ENCODE measurements at places on chromosomes 2 and 18.
A peak's percentile ranks its signal among the peaks of the same experiment; 100 is the strongest.

GRCh38 chr2:238079874-238080327 is 19.1 kb downstream of the SCLY start:
- no peak for DNase-seq

- no peak for DNase-seq
Observed at GRCh38 chr2:174012347-174013314, 47.5 kb upstream of the SP3 start.

DNA sequence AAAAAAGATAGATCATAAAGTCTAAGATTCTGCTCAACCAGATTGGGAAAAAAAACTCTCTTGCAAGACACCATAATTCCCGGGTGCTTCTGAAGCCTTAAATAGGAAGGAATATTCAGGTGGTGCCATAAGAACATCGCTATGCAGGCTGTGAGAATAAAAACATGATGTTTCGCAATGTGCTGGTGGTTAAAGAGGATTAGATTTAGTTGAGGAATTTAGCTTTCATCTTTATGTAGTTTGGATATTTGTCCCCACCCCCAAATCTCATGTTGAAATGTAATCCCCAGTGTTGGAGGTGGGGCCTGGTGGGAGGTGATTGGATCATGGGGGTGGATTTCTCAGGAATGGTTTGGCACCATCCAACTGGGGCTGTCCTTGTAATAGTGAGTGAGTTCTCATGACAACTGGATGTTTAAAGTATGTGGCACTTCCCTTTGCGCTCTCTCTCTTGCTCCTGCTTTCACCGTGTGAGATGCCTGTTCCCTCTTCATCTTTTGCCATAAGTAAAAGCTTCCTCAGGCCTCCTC is 132.2 kb downstream of the AKAIN1 start:
- DNase-seq, result peak; percentile 65

GRCh38 chr2:239013678-239013976 is 165.7 kb downstream of the TWIST2 start:
- no peak for DNase-seq

DNA sequence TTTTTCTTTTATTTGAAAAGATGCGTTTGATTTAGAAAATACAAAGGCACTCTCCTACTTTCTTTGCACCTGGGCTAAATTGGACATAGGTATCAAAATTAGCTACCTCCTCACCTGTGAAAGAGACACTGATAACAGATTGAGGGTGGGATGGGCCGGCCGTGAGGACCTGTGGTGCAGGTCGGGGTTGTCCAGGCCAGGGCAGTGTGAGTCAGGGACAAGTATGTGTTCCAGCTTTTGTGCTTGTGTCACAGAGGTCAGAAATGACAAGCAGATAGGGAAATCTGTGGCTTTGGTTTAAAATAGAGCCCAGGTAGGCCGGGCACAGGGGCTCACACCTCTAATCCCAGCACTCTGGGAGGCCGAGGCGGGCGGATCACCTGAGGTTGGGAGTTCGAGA is 22.6 kb downstream of the MYL12B start:
- DNase-seq, result no peak

GRCh38 chr2:144510294-144510991 is 9.5 kb downstream of the ZEB2 start:
- peak; percentile 40 for DNase-seq

GRCh38 chr2:160650196-160651118 is 156.8 kb upstream of the RBMS1 start:
- DNase-seq, result no peak

DNA sequence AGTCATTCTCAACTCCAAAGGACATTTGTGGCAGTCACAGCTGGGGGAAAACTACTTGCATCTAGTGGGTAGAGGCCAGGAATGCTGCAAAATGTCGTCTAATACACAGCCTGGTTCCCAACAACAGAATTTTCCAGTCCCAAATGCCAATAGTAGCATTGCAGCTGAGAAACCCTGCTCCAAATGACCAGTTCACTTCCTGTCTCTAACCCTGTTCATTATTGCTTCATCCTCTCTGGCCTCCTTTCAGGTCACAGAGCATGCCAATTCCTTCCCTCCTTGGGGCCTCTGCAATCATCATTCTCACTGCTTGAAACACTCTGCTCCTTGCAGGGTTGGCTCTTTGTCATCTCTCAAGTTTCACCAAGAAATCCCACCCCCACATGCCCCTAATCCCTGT is 139.1 kb downstream of the IRS1 start:
- DNase-seq, result no peak

GRCh38 chr18:24923138-24923537 is 428.8 kb downstream of the ZNF521 start:
- DNase-seq, result no peak

- peak; percentile 95 for DNase-seq
Observed at GRCh38 chr18:59101830-59102414, 37.8 kb upstream of the SEC11C start.

DNA sequence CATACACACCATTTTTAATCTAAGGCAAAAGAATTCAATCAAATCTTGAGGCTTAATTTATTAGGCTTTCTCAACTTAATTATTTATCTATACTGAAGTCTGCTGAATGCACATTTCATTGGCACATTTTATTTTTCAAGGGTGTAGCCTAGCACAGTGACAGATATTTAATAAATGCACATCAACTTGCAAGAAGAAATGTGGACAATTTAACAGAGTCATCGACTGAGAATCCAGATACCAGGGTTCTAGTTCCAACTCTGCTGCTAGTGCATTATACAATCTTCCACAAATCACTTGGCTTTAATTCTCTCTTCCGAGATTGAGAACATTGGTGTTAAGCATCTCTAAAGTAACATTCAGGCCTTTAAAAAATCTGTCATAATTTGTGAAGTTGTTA is 88.5 kb upstream of the RBBP8 start:
- no peak for DNase-seq

DNA sequence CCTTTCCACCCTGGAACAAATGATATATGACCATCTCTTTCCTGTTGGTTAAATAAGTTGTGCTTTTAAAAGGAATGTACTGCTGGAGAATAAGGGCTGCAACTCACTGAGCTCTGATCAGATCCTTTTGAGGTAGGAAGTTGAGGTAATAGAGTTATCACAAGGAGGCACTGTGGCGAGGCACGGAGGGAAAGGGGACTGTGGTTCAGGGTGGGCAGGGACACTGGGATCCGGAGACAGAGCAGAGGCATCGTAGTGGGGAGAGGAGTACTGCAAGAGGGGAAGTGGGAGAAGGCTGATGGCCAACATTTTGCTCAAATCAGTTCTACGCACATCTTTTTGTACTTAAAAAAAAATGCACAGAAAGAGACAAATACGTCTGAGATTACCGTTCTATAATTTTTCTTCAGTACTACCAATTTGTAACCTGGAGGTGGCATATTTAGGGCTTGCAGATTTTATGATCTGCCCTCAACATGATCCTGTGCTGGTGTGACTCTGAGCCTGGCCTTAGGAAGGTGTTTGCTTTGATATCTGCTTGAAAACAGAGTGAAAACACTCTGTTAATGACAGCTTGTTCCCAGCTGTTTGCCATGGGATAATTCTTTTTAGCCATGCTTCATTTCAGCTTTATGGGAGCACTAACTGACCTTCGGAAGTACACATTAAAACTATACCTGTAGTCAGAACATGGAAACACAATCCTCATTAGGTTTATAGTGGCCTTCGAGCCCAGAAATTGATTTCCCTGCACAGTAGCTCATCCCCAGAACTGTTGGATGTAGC is 168.1 kb downstream of the KCNE4 start:
- no peak for DNase-seq

DNA sequence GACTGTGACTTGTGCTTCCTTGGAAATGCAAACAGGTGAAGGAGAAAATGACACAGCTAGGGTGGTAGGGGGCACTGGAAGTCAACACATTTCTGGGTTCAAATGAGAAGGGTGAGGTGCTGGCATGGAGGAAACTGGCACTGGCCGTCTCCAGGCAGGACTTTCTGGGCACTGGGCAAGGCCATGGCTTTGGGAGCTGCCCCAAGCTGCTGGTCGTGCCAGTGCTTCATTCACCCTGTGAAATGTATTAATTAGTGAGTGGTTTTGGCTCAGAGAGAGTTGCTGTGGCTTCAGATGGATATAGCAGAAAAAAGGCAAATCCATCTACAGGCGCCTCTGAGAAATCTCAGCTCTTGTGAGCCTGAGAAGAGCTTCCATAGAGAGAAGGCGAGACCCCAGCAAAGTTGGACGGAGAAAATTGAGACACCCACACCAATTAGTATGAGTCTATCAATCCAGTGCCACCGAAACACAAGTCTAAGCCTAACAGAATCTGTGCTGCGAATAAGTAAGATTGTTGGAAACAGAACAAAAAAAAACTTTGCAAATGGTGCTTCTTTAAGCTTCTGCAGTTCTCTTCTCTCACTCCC is 202.1 kb upstream of the TNP1 start:
- DNase-seq, result no peak

- no peak for DNase-seq
Observed at GRCh38 chr2:18518116-18519111, 42.0 kb downstream of the RDH14 start.

- DNase-seq, result no peak
Observed at GRCh38 chr2:172248785-172249187, 146.1 kb upstream of the DLX2 start.

GRCh38 chr2:135641156-135642068 is 100.2 kb upstream of the UBXN4 start:
- DNase-seq, result no peak

GRCh38 chr2:149155196-149155969 is 116.9 kb downstream of the LYPD6B start:
- DNase-seq, result no peak

- no peak for DNase-seq
Observed at GRCh38 chr2:239600001-239600593, 199.3 kb upstream of the HDAC4 start.

GRCh38 chr18:62339106-62339988 is 14.2 kb downstream of the TNFRSF11A start:
- no peak for DNase-seq

GRCh38 chr2:233221378-233222063 is 30.0 kb upstream of the ATG16L1 start:
- DNase-seq, result no peak

DNA sequence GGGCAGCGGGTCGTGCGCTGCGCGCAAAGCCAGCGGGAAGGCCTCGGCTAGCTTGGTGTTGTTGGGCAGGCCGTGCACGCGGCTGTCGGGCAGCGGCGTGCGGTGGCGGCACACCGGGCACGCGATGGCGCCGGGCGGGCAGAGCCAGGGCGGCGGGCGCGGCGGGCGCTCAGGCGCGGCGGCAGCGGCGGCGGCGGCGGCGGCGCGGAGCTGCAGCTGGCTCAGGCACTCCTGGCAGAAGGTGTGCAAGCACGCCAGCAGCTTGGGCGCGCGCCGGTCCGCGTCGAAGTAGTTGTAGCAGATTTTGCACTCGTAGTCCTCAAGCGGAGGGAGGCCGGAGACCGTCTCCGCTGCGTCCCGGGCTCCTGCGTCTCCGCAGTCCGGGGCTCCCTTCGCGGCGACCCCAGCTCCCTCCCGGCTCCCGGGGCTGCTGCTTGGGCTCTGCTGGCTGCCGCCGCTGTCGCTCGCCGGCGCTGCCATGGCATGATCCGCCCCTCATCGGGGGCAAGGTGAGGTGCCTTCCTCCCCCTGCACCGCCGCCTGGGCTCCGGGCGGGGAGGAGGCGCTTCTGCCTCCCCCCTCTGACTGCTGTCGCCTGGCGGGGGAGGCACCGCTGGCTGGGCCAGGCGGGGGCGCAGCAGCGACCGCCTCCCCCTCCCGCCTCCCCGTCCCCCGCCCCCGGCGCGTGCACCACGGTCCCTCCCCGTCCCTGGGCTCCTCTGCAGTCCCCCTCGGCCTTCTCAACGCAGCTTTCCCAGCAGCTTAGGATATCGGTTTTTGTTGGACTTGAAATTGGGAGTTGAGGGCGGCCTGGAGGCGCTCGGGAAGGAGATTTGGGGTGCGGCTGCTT is 21.0 kb upstream of the PAX3 start:
- peak; percentile 65 for DNase-seq

DNA sequence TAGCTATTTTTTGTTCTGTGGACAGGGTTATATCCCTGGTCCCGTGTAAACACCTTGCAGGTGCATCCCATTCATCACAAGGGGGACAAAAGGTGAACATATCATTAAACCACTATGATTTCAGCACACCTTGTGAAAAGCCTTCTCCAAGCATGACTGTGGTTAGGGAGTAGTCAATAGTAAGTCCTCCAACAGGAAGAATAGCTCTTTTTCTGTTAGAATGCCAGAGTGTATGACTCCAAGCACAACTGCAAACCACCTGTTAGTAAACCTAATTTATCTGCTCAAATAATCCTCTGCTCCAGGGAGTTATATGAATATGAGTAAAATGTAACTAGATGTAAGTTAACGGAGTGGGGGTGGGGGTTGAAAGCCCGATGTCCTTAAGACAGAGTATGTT is 240.5 kb downstream of the AGPS start:
- DNase-seq, result no peak

DNA sequence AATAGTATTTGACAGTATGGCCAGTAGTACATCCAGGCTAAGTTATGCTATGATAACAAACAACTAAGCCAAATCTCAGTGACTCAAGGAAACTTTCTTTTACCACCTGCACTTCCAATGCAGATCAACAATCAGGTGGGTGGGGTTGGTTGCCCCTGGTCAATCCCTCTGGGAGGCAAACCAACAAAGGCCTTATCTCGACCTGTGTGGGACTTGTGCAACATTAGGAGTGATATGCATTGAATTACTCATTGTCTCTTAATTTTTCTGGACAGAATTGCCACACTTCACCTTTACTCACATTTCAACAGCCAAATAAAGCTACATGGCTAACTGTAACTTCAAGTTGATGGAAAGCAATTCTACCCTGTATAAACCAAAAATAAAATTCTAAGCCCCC is 1049.3 kb upstream of the CDH2 start:
- DNase-seq, result no peak

DNA sequence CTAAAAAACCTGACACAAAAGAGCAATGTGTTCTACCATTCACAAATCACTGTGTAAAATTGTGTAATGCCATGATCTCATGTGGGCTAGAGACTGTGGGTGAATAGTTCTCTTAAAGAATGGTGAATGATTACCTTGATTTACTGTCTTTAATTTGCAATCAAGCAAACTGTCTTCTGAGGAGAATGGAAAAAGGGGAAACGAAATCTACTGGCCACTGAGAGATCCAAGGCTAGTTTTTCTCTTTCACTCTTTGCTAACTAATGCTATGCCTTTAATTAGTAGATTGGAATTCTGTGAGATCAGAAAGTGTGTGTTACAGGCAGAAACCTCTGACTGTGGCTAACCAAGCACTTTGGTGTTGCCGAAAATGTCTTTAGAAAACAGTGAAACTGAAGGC is 422.7 kb downstream of the TGIF1 start:
- DNase-seq, result peak; percentile 74

GRCh38 chr2:65033178-65033577 is 23.0 kb upstream of the CEP68 start:
- DNase-seq, result peak; percentile 52

Measured in A673 (cell line).